ENCODE measurements at places on chromosomes 16 and 17. TPM values are rescaled to one million over a fixed set of nuclear protein-coding genes. Genes with fewer than 3 reads are reported as not detected.

NPIPA8 gene
- total RNA-seq, result 0.55 TPM

PDILT gene
- total RNA-seq, result not detected

DNA sequence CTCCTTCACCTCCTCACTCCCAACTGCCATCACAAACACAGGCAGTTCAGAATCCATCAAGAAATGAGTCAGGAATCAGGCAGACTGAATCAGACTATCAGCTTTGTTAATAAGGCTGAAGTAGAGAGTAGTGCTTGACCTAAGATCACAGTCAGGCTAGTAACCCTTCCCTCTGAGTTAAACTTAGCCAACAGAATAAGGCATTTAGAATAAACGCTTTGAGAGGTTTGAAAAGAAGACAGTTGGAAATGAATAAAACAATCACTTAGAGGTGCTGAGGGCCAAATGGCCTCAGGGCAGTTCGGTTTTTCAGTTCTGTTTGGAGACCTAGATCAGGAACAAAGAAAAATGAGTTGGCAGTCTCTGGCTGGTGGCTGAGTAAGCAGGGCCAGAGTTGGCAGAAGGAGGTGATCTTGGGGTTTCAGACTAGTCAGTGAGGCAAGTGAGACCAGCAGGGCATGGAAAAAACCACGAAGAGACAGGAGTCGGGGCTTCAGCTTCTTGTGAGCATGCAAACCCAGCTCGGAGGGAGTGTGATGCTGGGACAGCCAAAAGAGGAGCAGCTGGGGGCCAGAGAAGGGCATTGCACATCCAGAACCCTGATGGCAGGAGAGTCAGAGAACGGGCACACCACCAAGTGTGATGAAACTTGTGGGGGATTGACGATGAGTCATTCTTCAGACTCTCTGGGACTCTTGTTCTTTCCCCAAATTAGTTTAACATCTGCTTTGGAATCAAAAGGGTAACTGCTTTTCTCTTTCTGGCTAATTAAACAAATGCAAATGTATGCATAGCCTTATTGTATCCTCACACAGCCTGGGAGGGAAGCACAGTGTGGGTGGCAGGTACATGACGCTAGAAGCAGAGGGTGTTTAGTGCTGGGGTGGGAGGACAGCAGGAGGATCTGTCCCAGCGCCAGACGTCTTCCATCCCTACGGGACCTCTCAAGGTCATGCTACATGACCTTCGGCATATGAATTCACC, 54.8 kb downstream of the SPECC1 start:
- no peak overlapping the region for H3K27ac ChIP-seq
- no peaks in the 10 kb centered on the region for H3K4me1 ChIP-seq
- no peaks in the 10 kb centered on the region for H3K36me3 ChIP-seq
- no peaks in the 10 kb centered on the region for H3K27me3 ChIP-seq
- H3K4me3 ChIP-seq, result no peak overlapping the region

GRCh38 chr16:51359141-51359955, 208.3 kb upstream of the SALL1 start:
- no peaks in the 10 kb centered on the region for H3K4me1 ChIP-seq
- H3K36me3 ChIP-seq, result no peaks in the 10 kb centered on the region
- no peak overlapping the region for H3K4me3 ChIP-seq

DNA sequence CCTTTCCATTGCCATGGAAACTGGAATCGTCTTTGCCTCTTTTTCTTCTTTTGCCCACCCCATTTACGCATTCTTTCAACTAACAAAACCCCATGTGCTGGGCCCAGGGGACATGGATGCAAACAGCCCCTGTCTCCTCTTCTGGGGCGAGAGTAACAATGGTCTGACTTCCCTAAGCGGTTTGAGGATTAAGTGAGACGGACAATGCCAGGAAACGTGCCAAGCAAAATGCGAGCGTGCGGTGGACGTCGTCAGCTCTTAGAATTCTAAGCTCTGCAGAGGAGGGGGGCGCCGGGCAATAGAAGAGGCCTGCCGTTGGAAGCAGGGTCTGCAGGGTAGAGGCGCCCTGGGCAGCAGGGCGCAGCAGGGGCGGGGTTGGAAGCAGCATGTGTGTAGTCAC, 42.4 kb upstream of the JPH3 start:
- DNase-seq, result no peak
- H3K4me1 ChIP-seq, result no peaks in the 10 kb centered on the region
- no peak overlapping the region for H3K27ac ChIP-seq
- H3K4me3 ChIP-seq, result no peak overlapping the region
- H3K36me3 ChIP-seq, result no peaks in the 10 kb centered on the region

- no peak overlapping the region for H3K27ac ChIP-seq
- no peaks in the 10 kb centered on the region for H3K4me1 ChIP-seq
- no peak for DNase-seq
- H3K27me3 ChIP-seq, result no peaks in the 10 kb centered on the region
- peaks cover 37% of the 10 kb centered on the region for H3K36me3 ChIP-seq
- no peak overlapping the region for H3K4me3 ChIP-seq
These were observed 23.0 kb downstream of the VPS35L start for GRCh38 chr16:19578378-19578971.

- no peak overlapping the region for H3K27ac ChIP-seq
- H3K36me3 ChIP-seq, result no peaks in the 10 kb centered on the region
- DNase-seq, result no peak
These were observed 249.8 kb upstream of the MAF start for GRCh38 chr16:79850348-79850747.

All from CD4-positive, alpha-beta memory T cell (primary cell).